ENCODE measurements at places on chromosomes 5 and 9.

GRCh38 chr9:116182876-116183275 is 29.3 kb downstream of the PAPPA start:
- no peak for DNase-seq

- DNase-seq: no peak
These were observed 41.9 kb upstream of the SAP30L start for GRCh38 chr5:154403776-154404387.

GRCh38 chr9:16996901-16997491 is 126.5 kb upstream of the BNC2 start:
- DNase-seq: no peak

GRCh38 chr9:112162621-112163413 is 12.3 kb downstream of the SUSD1 start:
- no peak for DNase-seq

- no peak for DNase-seq
These were observed 76.0 kb downstream of the VAV2 start for GRCh38 chr9:133916159-133916541.

GRCh38 chr9:6931913-6932312 is 174.1 kb downstream of the KDM4C start:
- DNase-seq: no peak

GRCh38 chr9:128899566-128900322 is 17.8 kb downstream of the LRRC8A start:
- no peak for DNase-seq

- no peak for DNase-seq
These were observed 1.7 kb upstream of the AGTPBP1 start for GRCh38 chr9:85743275-85744128.

GRCh38 chr5:149765932-149766331 is 35.8 kb downstream of the PPARGC1B start:
- DNase-seq: no peak

DNA sequence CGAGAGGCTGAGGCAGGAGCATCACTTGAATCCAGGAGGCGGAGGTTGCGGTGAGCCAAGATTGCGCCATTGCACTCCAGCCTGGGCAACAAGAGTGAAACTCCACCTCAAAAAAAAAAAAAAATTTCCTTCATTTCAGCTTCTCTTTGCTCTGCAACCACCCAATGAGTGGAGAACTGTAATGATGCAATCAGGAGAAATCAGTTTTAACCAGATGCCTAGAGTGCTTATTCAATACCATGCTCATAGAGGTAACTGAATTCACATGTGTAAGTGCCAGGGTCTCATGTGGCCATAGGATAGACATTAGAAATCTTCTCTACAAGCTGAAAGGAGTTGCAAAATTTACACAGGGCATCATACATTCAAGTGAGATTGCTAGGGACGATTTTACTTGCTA is 70.6 kb downstream of the HMHB1 start:
- no peak for DNase-seq

Measured in stimulated activated CD4-positive, alpha-beta T cell treated with anti-CD3 and anti-CD28 coated beads, Interleukin-1b, Interleukin-23, amount 100 ng/mL, for 24 hours (primary cell).